ENCODE measurements at places on chromosomes 13 and 19.

DNA sequence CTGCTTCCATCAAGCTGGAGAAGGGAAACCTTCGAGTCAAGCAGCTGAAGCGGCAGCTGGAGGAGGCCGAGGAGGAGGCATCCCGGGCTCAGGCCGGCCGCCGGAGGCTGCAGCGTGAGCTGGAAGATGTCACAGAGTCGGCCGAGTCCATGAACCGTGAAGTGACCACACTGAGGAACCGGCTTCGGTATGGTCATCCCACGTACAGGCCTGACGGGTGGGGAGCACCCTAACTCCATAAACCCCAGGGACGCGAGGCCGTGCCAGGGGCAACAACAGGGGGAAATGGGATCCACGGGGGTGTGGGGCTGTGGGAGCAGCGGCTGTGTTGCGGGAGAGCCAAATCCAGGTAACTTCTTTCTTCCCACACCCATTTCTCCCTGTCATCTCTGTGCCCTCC is 20.2 kb downstream of the KCNC3 start:
- no peak for DNase-seq

DNA sequence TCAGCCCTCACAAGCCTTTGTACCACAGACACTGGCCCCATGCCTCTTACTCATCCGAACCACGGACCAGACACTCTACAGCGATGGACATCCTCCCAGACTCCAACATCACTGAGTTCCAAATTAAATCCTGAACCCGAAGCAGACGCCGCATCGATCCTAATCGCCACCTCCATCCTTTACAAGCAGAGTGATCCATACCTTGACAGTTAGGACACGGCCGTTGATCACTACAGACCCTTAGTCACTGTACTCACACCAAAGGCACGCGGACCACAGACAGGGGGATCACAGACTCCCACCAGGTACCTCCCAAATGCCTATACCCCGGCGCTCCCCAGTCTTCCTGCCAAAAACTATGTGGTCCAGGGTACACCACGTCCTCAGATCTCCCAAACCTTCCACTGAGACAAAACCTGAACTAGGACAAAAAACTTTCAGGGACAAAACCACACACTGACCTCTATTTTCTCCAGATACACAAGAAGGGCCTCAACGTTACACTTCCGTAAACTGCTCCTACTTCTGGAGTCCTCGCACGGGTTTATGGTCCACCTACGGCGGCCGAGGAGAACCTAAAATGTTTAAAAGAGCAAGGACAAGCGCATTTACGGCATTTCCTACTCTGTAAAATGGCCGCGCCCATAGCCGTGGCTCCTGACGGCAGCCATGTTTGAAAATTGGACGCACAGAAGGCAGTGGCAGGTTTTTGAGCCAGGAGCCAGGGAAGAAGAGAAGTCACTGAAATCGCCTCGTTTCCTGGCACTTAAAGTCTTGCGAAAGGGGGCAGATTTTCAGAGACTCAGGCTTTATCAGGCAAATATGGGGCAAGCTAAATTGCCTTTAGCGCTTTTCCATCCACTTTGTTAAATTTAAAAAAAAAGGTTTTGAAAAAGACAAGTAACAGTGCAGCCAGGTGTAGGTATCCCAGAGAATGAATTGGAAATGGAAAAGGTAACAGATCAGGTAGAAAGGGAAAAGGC is at the start of gene ZNF350:
Gene ZNF350, minus strand, starts transcription at position 532 of the 983 bp plus-strand sequence. CDS start 12,480 bp downstream, outside the sequence.
- peak; percentile 76 for DNase-seq

DNA sequence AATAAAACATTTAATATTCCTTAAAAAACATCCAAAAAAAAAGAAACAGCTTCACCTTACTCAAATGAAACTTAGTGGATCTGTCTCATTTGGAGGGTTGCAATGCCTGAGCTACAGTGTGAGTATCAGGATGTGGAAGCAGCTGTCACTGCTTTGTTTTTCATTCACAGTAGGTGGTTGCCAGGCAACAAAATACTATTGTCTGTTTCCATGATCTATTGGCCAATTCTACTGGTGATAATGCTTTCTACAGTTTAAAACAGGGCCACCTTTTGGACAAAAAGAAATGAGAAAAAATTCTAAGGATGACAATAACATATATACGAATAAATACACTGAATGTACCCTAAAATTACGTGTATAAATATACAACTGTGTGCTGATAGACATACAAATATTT is 3.0 kb downstream of the ENOX1 start:
- no peak for DNase-seq

GRCh38 chr13:73171926-73172325 is 113.1 kb downstream of the KLF5 start:
- DNase-seq: no peak

GRCh38 chr13:62879071-62879470 is 1463.4 kb upstream of the PCDH20 start:
- no peak for DNase-seq

GRCh38 chr13:60583196-60583888 is 186.3 kb downstream of the TDRD3 start:
- no peak for DNase-seq

GRCh38 chr19:3039641-3040077 is 10.6 kb upstream of the TLE2 start:
- no peak for DNase-seq

GRCh38 chr19:30731591-30731990 is 359.4 kb downstream of the ZNF536 start:
- no peak for DNase-seq

- peak; percentile 93 for DNase-seq
Observed at GRCh38 chr19:6393074-6393982, at the start of gene GTF2F1. GTF2F1 (minus strand) TSS chr19:6393164; CDS start chr19:6392995, 169 bp downstream.

Data from stimulated activated CD8-positive, alpha-beta memory T cell treated with anti-CD3 and anti-CD28 coated beads, Interleukin-4, amount 100 ng/mL, for 24 hours (primary cell).